Tibial nerve (tissue), 4 donors: ENCODE measurements at places on chromosomes 2 and 18.

DNA sequence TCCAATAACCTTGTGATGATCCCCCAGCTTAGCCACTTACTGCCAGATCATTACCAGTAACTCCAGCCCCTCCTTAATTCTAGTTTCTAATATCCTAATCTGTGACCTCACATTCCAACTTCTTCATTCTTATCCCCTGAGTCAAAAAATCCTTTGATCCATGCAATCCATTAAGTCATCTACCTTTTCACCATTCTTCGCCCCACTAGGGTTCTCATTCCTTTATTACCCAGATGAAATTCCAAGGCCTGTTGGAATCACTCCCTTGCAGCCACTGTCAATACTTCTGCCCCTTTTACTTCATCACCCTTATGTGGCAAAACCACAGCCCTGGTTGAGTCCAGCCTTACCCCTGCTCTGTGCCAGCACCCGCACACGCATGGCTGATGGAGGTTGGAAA lies 20.3 kb upstream of the IL36G start:
- no peak for DNase-seq

DNA sequence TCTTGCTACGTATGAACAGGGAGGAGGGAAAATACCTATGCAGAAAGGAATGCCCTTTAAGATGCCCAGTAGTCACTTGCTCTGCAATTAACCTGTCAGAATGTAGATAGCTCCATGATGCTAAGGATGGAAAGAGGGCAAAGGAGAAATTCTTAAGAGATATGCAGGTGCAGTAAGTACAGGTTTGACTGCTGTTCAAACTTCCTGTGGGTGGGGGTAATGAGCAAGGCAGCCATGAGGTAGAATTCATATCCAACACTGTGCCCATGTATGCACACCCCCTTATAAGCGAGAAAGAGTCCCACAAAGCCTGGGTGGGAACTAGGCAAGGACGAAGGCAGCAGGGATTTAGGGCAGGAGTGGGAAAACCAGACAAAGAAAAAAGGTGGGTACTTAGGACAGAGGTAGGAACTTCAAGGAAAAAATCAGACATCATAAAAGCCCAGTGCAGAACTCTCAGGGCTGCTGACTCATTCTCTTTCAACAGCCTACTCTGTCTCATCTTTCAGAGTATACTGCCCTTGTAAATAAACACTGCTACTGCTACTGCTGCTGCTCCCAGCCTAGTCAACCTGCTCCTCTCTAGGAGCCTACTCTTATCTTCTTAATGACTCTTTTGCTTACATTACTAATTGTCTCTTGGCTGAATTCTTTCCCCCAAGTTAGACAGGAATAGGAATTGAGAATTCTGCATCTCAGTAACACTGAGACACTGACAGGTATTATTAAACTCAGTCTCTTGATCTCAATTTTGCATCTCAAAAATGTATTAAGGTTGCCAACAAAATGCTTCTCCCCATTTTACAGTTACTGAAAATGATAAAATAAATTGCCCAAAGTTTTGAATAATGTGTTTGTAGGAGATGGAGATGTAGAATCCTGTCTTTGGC lies 189.0 kb downstream of the PTH2R start:
- no peak for DNase-seq

DNA sequence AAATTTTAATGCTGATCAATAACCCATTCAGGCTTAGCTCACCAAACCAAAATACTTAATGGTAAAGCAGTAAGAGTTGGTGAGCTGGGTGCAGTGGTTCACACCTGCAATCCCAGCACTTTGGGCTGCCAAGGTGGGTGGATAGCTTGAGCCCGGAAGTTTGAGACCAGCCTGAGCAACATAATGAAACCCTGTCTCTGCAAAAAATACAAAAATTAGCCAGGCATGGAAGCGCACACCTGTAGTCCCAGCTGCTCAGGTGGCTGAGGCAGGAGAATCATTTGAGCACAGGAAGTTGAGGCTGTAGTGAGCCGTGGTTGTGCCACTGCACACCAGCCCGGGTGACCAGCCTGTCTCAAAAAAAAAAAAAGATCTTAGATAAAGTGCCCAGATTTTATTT lies 35.7 kb upstream of the MPP4 start:
- no peak for DNase-seq

DNA sequence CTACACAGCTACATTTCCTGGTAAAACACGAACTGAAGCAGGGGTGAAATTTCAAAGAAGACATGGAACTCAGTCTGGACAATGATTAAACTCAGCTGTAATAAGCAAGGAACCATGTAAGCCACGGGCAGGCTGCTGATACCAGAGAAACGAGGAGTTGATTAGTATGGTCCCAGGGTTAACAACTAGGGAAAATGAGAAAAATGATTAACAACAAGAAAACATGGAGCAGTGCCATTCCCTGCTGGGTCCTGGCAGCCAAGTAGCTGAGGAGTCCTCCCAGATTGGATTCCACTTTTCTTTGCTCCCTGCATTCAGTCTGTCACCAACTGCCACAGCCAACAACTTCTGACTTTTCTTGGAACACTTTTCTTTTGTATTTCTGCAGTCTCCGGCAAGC lies 517.0 kb upstream of the KLHL29 start:
- DNase-seq: no peak

- DNase-seq: no peak
Observed at GRCh38 chr2:42510608-42511243, 16.9 kb upstream of the KCNG3 start.

DNA sequence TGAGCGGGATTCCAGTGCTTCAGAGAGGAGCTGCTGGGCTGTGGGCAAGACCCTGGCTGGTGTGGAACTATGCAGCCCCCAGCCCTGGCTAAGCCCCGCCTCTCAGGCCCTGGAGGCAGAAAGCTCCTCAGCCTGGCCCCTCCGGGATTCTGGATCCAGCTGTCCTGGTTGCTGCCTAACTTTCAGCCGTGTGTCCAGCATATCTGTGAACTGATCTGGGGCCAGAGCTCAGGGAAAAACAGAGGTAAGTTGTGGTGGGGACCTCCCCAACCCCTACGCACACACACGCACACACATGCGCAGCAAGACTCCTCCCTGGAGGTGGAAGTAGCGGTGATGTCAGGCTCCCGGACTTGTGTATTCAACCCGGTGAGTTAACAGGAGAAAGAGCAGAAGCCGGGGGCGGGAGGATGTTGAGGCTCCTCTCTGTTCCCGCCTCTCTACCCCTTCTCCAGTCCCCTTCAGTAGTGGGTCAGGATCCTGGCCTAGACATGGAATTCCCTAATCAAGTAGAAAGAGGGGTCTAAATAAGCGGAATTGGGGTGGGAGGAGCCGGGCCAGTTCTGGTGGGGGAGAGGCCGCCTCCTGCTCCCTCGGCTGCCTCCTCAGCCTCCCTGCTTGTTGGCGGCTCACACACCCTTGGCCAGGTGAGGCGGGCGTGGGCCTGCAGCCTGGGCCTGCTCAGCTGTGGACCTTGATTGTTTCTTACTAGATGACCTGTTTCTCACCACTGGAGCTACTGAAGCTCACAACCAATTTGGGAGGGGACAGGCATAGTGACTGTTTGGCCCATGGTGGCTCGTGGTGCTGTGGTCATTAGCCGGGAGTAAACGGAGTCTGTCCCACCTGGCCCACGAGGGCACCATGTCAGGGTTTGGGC lies 33.4 kb downstream of the SIX2 start:
- no peak for DNase-seq

DNA sequence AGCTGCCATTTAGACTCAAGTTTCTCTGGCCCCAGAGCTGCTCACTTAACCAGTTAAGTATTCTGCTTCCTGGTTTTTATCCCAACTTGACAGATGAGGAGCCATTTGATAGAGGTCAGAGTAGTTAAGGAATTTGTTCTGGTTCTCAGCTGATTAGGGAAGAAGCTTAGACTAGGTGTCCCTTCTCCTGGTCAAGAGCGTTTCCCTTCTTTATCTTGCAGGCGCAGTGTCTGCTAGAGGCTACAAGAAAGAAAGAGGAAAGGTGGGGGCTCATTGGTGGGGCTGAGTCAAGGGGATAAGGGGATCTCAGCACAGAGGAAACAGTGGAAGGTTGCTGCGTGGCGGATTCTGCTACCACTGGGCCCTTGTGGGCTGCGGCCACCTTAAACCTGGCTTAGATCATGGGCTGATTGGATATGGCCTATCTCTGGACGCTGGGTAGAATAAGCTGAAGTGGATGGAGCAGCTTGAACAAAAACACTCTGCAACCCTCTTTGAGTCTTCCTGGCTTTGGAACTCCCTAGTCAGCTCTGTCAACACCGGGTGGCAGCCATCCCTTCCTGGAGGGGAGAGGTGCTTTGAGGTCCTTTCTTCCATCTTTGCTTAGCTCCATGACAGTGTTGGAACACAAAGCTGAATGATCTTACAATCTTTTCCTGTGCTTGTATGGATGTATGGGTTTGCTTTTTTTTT lies 70.8 kb downstream of the QPCT start:
- no peak for DNase-seq

GRCh38 chr2:20744366-20745335 lies 77.7 kb downstream of the GDF7 start:
- no peak for DNase-seq

DNA sequence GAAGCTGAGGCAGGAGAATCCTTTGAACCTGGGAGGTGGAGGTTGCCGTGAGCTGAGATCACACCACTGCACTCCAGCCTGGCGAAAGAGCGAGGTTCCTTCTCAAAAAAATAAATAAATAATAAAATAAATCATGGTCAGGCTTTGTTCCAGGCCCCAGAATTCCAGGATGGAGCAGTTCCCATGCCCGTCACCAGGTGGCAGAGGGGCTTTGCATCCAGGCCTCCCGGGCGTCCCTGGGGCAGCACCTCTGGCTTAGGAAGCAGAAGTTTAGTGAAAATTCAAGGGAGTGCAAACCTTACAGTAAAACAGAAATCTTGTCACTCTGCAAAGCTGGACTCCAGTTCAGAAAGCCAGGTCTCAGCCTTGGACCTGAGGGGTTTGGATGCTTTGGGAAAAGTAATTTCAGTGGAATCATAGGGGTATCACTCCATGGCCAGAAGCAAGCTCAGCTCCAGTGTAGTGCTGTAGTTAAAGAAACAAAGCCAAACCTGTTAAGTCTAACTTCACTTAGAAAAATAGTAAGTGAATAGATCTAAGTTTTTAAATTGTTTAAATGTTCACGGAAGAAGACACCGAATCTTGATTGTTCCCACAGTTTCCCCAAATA lies 512.7 kb downstream of the CMPK2 start:
- no peak for DNase-seq

DNA sequence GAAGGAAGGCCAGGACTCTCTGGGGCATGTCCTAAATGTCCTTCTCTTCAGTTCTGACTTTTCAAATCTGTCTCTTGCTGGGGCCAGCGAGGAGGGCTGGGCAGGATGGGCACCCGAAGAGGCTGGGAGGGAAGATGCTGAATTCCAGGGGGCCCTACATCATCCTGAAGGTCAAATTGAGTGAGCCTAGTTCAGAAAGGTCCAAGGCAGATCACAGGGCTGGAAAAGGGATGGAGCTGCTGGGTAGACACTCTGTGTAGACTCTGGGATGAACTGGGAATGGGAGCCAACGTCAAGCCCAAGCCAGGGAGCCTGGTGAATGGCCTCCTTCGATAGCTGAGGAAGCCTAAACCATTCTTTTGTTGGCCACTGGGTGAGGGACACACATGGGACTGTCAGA lies 133.1 kb downstream of the MYCN start:
- no peak for DNase-seq
